Activated T-cell treated with anti-CD3 and anti-CD28 coated beads, Interleukin-2, amount 50 U/mL, for 48 hours (primary cell): ENCODE measurements at places on chromosomes 6 and 20.

DNA sequence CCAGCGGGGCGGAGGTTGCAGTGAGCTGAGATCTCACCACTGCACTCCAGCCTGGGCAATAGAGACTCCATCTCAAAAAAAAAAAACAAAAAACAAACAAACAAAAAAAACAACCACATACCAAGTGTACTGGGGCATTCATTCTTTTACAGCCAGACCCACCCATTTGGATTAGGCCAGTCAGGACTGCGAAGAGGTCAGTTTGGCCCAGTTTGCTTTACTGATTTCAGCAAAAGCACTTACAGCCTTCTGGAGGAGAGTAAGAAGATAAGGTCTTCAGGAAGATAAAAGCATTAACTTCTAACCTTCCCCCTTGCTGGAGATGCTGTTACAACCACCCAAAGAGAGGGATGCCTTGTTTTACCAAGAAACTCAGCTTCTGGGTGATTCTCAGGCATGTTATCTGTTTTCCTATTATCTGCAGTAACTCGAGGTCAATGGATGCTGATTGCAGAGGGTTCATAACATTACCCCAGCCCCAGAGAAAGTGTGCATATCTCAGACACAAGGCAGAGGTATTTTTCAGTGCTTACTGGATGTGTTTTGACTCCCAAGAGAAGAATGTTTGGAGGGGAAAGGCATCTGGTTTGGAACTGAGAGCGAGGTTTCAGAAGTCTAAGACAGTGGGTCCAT is 118.9 kb downstream of the RIN2 start:
- DNase-seq = no peak

DNA sequence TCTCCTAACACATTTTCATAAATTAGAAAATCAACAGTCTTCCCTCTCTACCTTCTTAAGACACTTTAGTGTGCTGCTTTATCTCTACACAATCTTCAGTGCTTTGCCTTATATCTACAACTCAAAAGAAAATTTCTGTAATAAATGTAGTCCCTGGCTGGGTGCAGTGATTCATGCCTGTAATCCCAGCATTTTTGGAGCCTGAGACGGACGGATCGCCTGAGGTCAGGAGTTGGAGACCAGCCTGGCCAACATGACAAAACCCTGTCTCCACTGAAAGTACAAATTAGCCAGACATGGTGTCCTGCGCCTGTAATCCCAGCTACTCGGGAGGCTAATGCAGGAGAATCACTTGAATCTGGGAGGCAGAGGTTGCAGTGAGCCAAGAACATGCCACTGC is 9.7 kb upstream of the EDN1 start:
- no peak for DNase-seq

- no peak for DNase-seq
Observed at GRCh38 chr6:169185011-169185521, 68.6 kb downstream of the THBS2 start.

DNA sequence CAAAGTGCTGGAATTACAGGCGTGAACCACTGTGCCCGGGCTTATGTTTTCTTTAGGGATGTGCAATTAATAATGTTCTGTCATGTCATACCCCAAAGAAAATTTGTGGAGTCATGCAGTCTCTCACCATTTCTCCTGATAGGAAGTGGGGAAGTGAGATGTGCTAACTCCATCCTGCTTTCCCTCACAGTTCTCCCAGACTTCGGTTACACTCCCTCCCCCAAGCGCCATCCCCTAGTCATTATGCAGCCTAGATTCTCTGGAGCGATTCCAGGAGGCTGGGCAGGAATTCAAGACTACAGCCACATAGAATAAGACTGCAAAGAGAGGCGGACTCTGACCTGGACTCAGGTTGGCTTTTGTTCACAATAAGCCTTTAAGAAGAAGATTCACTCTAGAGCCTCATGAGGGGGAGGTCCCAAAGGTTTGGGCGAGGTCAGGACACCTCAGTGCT is 271.4 kb downstream of the ALDH8A1 start:
- DNase-seq = no peak
